ENCODE measurements at places on chromosomes 5 and 9.

DNA sequence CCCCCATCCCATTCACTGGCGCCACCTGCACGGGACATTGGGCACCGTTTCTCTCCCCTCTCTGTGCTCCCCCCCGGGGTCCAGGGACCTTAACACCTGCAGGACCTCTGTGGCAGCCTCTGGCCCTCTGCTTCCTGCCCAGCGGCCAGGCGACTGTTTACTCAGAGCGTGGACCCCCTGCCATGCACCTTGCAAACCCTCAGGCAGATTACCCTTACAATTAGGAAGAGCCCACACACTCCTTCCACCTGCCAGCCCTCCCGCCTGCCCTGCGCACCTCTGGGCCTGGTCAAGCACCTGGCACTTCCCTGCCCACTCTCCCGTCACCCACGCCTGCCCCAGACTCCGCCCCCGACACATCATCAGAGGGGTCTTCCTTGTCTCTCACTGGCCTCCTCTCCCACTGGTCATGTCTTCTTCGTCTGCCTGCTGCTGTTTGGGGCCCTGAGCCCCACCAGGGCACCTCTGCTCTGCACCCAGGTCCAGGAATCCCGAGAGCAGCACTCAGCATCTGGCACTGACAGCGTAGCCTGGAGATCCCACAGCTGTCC is 281.3 kb upstream of the IRX4 start:
- DNase-seq: no peak

- DNase-seq: no peak
These were observed 298.2 kb downstream of the EDIL3 start for GRCh38 chr5:84086511-84086910.

DNA sequence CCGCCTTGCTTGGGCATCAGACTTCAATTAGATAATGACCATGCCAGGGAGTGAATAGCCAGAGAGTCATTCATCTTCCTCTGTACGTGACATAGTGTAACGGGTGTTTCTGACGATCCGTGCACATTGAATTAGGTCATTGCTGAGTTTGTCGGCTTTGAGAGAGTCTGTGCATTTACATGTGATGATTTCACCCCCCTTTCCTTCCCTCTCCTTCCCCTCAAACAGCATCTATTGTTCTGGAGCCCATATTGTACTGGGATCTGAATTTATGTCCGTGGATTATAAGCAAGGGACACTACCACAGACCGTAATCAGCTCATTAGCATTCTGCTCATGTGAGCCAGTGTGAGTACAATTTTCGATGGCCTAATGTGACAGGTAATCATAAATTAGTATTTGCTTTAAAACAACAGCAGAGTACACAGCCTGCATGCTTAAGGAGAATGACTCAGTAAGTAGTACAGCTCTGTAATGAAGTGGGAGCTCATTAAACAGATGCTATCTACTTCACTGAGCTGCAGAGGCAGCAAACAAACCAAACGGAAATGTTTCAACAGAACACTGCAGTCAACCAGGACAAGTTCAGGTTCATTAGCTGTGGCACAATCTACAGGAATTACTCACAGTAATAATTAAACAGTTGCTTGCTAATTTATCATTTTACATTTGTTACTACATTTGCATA is 302.1 kb downstream of the CSNK1G3 start:
- no peak for DNase-seq

DNA sequence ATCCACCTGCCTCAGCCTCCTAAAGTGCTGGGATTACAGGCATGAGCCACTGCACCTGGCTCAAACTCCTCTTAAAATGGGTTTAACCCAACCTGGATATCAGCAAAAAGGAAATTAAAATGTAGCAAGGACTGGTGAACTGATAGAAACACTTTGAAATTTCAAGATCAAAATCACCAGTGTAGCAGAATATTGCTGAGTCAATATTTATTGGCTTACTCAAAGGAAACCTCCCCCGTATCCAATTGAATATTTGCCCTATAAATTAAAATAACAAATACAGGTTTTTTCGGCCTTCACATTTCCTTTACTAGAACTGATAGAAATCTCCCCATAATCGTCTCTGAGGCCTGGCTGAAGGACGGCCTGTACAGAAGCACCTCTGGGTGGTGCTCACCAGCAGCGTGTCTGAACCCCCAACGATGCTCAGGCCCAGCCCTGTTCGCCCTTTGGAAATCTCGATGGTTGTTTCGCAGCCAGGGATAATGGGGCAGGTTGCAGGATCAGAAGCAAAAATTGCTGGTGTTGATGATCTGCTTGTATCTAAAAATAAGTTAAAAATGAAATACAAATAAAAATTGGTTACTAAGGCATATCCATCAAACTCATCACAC is 156.6 kb downstream of the MPDZ start:
- no peak for DNase-seq

GRCh38 chr5:139867109-139867508 is 71.5 kb downstream of the PSD2 start:
- DNase-seq: no peak

GRCh38 chr9:136291306-136292025 is 12.4 kb downstream of the CCDC187 start:
- DNase-seq: no peak

DNA sequence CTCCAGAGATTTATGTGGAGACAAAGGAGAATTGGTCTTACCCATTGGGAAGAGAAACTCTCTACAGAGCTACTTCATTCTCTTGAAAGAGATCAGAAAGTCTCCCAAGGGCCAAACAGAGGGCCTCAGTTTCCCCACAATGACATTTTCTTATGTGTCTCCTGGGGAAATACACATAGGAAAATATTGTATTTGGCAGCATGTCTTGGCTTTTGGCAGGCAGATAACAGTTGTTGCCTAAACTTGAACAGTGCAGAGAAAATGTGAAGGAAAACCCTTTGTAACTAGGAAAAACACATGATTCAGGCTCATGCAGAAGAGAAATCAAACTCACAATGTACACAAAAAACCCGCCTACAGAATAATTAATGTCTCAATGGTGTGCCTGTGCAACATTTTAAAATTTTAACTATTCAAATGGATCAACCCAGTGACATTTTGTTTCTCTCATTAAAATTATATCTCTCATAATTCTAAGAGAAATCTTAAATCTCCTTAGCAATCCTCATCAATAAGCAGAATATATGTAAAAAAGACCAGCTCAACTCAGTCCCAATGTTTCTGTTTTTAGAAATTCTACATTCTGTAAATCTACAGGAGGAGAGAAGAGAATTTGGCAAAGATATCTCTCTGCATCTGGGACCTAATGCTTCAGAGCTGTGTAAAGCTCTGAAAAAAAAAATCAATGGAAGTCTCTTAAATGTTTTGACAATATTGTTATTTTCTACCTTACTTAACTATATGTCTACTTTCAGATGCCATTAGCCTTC is 205.1 kb downstream of the ADAMTSL1 start:
- DNase-seq: no peak

- DNase-seq: no peak
These were observed 1076.5 kb downstream of the MAT2B start for GRCh38 chr5:164581889-164582288.

DNA sequence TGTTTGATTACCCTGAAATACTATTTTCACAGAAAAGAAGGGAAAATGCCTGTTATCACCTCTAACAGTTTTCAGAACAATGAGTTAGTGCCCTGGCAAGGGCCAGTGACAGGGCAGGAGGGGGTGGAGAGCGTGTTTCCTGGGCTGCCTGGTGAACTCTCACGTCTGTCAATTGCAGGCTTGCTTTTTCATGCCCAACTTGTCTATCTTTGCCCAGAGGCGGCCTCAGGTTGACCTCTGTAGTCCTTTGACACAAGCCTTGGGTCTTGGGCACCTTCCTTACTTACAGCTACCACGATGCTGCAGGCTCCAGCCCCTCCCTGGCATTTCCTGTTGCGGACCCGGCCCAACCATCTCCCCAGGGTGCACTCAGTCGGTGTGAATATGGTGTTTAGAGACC is 2.2 kb upstream of the CEL start:
- no peak for DNase-seq
